Ovary (tissue), 10 donors: ENCODE measurements at places on chromosomes 11 and 22. TPM values are rescaled to one million over a fixed set of nuclear protein-coding genes. Genes with fewer than 3 reads are reported as not detected.

Gene NCAM1
- polyA plus RNA-seq = 23.0 TPM

Gene GGT1
- polyA plus RNA-seq = 1.7 TPM

Gene TCN2
- 13.4 TPM for polyA plus RNA-seq

Gene OR51B4
- polyA plus RNA-seq = not detected

Gene OR51B2
- not detected for polyA plus RNA-seq

GRCh38 chr11:28338371-28338770, 230.2 kb downstream of the METTL15 start:
- DNase-seq = no peak

- no peak for DNase-seq
These were observed 4.4 kb downstream of the TPCN2 start for GRCh38 chr11:69053169-69053477.
